ENCODE measurements at places on chromosomes 4 and X.

DNA sequence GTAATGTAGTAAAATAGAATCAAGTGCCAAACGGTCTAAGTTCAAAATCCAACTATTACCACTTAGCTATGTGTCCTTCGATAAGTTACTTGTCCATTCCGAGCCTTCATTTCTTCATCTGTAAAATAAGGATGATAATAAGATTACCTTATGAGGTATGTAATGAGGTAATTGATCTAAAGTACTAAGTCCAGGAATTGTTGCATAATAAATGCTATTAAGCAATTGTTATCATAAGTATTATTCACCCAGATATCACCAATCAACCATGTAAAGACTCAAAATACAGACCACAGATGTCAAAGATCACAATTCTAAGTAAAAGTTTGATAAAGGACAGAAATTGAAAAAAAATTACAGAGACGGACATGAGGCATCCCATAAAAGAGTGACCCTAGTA lies 168.4 kb upstream of the POU3F4 start:
- DNase-seq, result no peak

GRCh38 chr4:153418558-153418957 lies 47.6 kb upstream of the TMEM131L start:
- no peak for DNase-seq

DNA sequence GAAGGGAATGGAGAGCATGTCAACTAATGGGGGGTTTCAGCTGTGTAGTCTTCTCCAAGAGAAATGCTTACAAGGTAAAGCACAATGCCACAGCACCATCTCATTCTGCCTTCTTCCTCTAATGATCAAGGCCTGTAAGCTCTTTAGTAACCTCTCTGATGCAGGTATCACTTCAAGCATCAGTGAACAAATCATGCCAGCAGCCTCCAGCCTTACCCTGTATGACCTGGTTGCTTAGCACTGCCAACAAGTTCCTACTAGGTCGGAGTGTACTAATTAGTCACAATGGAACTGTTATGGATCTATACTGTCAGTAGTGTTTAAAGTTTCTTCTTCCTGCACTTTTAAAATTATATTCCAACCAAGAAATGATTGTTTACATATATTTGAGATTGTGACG lies 197.7 kb downstream of the GRID2 start:
- DNase-seq, result no peak

DNA sequence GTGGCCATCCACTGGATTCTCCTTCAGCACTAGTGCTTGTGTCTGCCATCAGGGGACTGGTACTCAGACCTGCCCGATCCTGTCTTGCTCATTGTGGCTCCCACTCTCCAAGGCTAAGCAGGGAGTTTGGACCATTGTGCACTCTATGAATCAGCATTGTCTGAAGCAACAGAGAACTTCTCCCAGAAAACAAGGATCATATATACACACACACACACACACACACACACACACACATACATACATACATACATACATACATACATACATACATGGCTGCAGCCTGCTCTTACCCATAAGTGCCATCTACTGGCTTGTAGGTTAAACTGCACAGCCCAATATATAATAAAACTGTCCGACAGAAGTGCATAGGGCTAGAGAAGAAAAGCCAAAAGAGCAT lies 345.3 kb upstream of the LCORL start:
- no peak for DNase-seq

DNA sequence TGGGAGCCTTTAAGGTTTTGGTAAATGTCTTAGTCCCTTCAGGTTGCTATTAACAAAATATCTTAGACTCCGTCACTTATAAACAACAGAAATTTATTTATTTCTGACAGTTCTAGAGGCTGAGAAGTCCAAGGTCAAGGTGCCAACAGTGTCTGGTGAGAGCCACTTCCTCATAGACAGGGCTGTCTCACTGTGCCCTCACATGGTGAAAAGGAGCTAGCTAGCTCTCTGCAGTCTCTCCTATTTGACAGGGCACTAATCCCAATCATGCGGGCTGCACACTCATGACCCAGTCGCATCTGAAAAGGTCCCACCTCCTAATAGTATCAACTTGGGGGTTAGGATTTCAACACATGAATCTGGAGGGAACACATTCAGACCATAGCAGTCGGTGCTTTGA lies 63.4 kb upstream of the KLF3 start:
- peak; percentile 37 for DNase-seq

- no peak for DNase-seq
These were observed 19.4 kb upstream of the SLC25A6 start for GRCh38 chrX:1411326-1411725.

- DNase-seq, result no peak
These were observed 467.7 kb downstream of the IL15 start for GRCh38 chr4:142104041-142104440.

- no peak for DNase-seq
These were observed 53.5 kb downstream of the TMPRSS11F start for GRCh38 chr4:68076194-68076593.

DNA sequence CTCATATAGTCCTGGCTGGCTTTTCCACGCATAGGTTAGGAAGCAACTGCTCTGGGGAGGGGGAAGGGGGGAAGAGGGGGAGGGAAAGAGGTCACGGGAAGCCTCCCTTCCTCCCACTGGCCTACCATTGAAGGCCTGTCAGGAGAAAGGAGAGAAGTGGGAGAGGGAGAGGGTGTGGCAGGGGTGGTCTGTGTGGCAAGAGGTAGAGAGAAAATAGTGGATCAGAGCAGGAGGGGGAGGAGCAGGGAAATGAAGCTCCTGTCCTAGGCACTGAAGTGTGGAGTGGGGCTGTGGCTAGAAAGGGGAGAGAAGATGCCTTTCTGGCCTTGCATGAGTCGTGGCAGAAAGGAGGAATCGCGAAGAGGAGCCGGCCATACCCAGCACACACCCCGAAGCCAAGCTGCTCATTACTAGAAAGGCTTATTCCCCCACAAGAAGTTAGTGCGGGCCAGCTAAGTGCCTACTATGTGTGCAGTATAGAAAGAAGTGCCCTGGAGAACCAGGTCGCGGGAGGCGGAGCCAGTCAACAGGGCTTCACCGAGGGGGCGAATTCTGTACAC lies 1.1 kb upstream of the TMEM164 start:
- no peak for DNase-seq

GRCh38 chr4:7466904-7467303 lies 32.2 kb upstream of the PSAPL1 start:
- DNase-seq, result no peak

- no peak for DNase-seq
These were observed 5.2 kb downstream of the HSD17B13 start for GRCh38 chr4:87317527-87317926.
